ENCODE measurements at places on chromosomes 6 and 20. TPM values are rescaled to one million over a fixed set of nuclear protein-coding genes. Genes with fewer than 3 reads are reported as not detected.

DNA sequence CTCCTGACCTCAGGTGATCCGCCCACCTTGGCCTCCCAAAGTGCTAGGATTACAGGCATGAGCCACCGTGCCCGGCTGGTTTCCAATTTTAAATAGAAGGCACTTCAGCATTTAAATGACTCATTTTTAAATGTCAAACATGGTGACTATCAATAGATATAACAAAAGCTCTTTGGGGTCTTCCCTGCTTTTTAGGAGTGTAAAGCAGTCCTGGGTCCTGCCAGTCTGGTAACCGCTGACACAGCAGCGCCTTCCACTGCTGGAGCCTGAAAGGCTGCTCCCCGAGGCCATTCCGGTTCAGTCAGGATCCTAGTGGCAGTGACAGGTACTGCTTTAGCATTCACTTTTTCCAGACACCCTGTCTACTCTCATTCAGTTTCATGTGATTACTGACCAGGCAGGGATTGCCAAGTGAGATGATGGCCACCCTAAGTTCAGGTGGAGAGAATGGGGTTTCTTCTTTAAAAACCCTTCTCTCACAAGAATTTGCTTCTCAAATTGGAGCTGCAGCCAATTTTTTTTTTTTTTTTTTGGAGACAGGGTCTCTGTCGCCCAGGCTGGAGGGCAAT is 5.1 kb downstream of the DIDO1 start:
- peak; percentile 48 for DNase-seq
- H3K27me3 ChIP-seq, result no peaks in the 10 kb centered on the region
- H3K27ac ChIP-seq, result no peak overlapping the region
- H3K4me3 ChIP-seq, result no peak overlapping the region
- H3K4me1 ChIP-seq, result peaks cover 41% of the 10 kb centered on the region

DNA sequence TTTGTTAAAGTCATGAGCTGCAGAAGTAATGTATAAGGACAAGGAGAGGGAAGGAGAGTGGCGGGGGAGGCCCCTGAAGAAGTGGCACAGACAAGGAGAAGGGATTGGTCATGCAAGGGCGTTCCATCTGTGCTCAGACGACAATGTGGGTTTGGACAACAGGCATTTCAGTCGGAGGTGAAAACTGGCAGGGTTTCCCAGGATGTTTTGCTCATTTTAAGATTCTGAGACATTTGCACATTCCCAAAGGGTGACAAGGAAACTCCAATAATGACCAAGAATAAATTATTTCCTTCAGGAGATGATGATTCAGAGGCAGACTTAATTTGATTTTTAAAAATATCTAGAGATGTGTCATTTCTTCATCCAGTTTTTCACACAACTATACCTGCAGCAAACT is 181.8 kb downstream of the HIVEP2 start:
- H3K27me3 ChIP-seq, result no peaks in the 10 kb centered on the region
- H3K4me1 ChIP-seq, result no peaks in the 10 kb centered on the region
- H3K27ac ChIP-seq, result no peak overlapping the region
- H3K36me3 ChIP-seq, result no peaks in the 10 kb centered on the region
- no peak overlapping the region for H3K4me3 ChIP-seq

- H3K4me3 ChIP-seq, result no peak overlapping the region
- no peaks in the 10 kb centered on the region for H3K4me1 ChIP-seq
- H3K27me3 ChIP-seq, result no peaks in the 10 kb centered on the region
These were observed 102.9 kb downstream of the SOBP start for GRCh38 chr6:107592806-107593205.

DNA sequence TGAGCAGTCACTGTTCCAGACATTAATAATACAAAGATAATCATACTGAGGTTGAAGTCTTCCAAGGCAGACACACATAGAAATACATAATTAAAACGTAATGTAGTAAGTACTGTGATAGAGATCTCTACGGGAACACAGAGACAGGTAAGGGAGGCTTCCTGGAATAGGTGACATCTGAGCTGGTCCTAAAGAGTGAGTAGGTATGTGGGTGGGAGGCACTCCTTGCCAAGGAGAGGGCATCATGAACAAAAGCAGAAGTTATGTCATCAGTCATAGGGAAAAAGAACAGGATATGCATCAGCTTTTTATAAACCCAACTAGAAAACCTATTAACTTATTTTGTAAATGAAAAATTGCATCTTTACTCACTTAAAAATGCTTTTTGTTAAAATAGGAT is 110.0 kb downstream of the MAP7 start:
- peak overlapping the region; percentile 29 for H3K27ac ChIP-seq
- no peaks in the 10 kb centered on the region for H3K36me3 ChIP-seq
- no peak for DNase-seq
- no peaks in the 10 kb centered on the region for H3K27me3 ChIP-seq
- H3K4me3 ChIP-seq, result no peak overlapping the region

SEL1L2 gene
- not detected for polyA plus RNA-seq

Measured in left lung (tissue), 14 donors.